ENCODE measurements at places on chromosomes 5 and 9.

- H3K27me3 ChIP-seq: no peaks in the 10 kb centered on the region
- no peak overlapping the region for H3K4me3 ChIP-seq
- no peaks in the 10 kb centered on the region for H3K36me3 ChIP-seq
- no peak for DNase-seq
Measured at GRCh38 chr5:39977066-39977655, 552.4 kb upstream of the DAB2 start.

DNA sequence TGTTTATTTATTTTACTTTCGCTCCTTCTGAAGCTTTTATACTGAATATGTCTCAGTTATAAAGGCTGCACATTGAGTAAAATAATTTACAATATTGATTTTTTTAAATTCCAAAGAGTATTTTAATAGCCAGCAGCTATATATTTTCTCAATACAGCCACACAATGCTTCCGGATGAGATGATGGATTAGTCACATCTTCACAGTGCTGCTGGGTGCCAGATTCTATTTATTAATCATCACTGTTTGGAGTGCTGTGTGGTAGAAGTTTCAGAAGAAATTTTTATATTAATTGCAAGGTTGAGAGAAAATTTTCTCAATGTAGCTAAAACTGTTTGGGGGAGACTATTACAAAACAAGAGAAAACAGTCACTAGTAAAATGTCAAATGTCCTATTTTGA, 989.8 kb downstream of the TLE4 start:
- no peak overlapping the region for H3K4me3 ChIP-seq
- no peak for DNase-seq
- H3K27me3 ChIP-seq: no peaks in the 10 kb centered on the region

DNA sequence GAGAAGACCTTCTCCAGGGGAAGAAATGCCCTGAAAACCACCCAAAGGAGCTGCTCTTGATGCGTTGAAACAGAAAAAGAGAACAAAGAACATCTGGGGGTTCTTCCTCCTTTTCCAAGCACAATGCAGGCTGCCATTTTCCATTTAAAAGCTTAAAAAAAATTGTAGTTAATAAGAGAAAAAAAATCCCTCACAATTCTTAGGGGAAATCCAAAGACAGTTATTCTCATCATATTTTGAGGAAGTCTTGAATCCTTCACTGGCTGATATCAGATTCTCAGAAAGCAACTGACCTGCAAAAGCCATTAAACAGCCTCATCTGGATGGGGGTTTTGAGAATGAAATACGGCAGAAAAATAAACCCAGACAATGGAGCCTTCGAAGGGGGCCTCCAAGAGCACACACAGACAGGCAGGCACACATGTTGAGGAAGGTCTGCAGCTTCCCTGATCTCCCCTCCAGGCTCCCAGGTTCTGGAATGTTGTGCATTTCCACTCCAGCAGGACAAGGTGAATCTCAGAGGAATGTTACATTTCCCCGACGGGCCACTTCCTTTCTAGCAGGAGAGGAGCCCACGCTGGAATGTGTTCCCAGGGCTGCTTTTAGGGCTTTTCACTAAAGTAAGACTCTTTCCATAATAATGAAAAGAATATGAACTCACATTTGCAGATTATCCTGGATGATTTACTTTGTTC, 159.4 kb upstream of the S1PR3 start:
- peaks cover 77% of the 10 kb centered on the region for H3K27me3 ChIP-seq
- DNase-seq: no peak
- peaks cover 11% of the 10 kb centered on the region for H3K4me1 ChIP-seq

GRCh38 chr5:53963958-53964357, 346.4 kb downstream of the ARL15 start:
- peaks cover 1% of the 10 kb centered on the region for H3K36me3 ChIP-seq
- DNase-seq: no peak
- H3K27ac ChIP-seq: no peak overlapping the region
- H3K4me3 ChIP-seq: no peak overlapping the region
- no peaks in the 10 kb centered on the region for H3K4me1 ChIP-seq
- H3K27me3 ChIP-seq: no peaks in the 10 kb centered on the region

GRCh38 chr5:39521940-39522590, 97.3 kb upstream of the DAB2 start:
- H3K36me3 ChIP-seq: no peaks in the 10 kb centered on the region
- DNase-seq: no peak
- H3K27ac ChIP-seq: no peak overlapping the region
- H3K4me1 ChIP-seq: no peaks in the 10 kb centered on the region

- no peak for DNase-seq
- H3K27me3 ChIP-seq: no peaks in the 10 kb centered on the region
- H3K27ac ChIP-seq: no peak overlapping the region
- H3K36me3 ChIP-seq: peaks cover 6% of the 10 kb centered on the region
- peaks cover 6% of the 10 kb centered on the region for H3K4me1 ChIP-seq
Measured at GRCh38 chr9:123620239-123620638, 264.2 kb downstream of the CRB2 start.

DNA sequence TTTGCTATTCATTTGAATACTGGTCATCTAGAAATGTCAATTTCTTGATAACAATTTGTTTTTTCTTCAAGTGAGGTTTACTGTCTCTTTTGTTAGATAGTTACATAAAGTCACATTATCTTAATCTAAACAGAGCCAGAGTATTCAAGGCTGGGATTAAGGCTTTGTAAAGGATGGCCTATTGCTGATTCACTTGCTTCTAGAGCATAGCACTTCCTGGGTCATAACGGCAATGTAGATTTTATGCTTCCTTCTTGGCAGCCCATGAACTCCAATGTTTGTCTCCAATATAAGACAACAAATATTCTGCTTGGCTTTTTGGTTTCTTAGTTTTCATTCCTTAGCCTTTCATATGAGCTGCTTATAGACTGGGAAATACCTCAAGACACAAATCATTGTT, 2007.9 kb upstream of the CDH6 start:
- H3K4me3 ChIP-seq: no peak overlapping the region
- no peak for DNase-seq
- H3K27me3 ChIP-seq: no peaks in the 10 kb centered on the region

DNA sequence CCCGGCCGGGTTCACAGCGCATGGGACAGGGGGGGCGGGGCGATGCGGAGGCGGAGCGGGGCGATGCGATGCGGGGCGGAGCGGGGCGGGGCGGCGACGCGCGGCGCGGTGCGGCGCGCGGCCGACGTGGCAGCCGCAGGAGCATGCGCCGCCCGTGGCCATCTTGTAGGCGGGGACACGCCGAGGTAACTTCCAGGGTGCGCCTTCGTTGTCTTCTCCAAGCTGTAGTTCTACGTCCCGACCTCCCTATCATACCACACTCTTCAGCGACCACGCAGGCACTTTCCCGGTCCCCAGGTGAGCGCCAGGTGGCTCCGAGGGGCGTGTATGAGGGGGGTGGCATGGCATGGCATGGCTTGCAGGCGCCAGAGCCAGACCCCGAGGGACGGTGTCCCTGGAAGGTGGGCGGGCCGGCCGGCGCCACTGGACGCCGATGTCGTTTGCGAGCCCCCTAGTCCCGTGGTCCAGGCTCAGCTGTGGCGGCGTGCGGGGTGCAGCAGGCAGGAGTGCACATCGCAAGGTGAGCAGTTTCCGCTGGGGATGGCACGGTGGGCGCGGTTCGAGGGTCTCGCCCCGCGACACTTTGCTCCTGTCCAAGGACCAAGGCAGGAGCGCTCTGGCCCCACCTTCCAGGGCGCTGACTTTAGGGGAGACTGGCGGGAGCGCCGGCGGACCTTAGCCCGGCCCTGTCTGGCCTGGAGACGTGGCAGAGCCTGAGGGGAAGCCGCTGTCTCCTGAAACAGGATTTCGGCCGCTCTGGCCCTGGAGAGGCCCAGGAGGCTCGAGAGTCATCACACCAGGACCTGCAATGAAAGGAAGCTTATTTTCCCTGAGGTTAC, at the start of gene PRRC1:
Gene PRRC1 (plus strand): TSS at position 161 of the 839 bp plus-strand sequence. CDS start 5,840 bp downstream, outside the sequence.
- H3K4me3 ChIP-seq: peak within 1 kb of the TSS; percentile 81
- peaks cover 3% of the 10 kb centered on the region for H3K27me3 ChIP-seq
- peaks cover 32% of the 10 kb centered on the region for H3K36me3 ChIP-seq
- peaks cover 22% of the 10 kb centered on the region for H3K4me1 ChIP-seq
- peak; percentile 81 for DNase-seq
- H3K27ac ChIP-seq: peak within 1 kb of the TSS; percentile 79

- H3K4me1 ChIP-seq: no peaks in the 10 kb centered on the region
- no peaks in the 10 kb centered on the region for H3K27me3 ChIP-seq
- H3K27ac ChIP-seq: no peak overlapping the region
- no peak for DNase-seq
Measured at GRCh38 chr9:135002336-135002735, 84.6 kb upstream of the FCN1 start.

- H3K4me1 ChIP-seq: no peaks in the 10 kb centered on the region
- H3K27ac ChIP-seq: no peak overlapping the region
- H3K4me3 ChIP-seq: no peak overlapping the region
Measured at GRCh38 chr5:135850671-135851070, 16.2 kb downstream of the SLC25A48 start.

GRCh38 chr5:83751201-83751600, 30.5 kb upstream of the HAPLN1 start:
- no peaks in the 10 kb centered on the region for H3K36me3 ChIP-seq
- DNase-seq: no peak
- H3K4me1 ChIP-seq: no peaks in the 10 kb centered on the region
- H3K4me3 ChIP-seq: no peak overlapping the region
- H3K27me3 ChIP-seq: peaks cover 4% of the 10 kb centered on the region
- no peak overlapping the region for H3K27ac ChIP-seq

GRCh38 chr5:175206669-175207068, 237.3 kb downstream of the DRD1 start:
- H3K27me3 ChIP-seq: peaks cover 3% of the 10 kb centered on the region
- no peak overlapping the region for H3K27ac ChIP-seq
- no peaks in the 10 kb centered on the region for H3K36me3 ChIP-seq
- DNase-seq: no peak
- no peak overlapping the region for H3K4me3 ChIP-seq

DNA sequence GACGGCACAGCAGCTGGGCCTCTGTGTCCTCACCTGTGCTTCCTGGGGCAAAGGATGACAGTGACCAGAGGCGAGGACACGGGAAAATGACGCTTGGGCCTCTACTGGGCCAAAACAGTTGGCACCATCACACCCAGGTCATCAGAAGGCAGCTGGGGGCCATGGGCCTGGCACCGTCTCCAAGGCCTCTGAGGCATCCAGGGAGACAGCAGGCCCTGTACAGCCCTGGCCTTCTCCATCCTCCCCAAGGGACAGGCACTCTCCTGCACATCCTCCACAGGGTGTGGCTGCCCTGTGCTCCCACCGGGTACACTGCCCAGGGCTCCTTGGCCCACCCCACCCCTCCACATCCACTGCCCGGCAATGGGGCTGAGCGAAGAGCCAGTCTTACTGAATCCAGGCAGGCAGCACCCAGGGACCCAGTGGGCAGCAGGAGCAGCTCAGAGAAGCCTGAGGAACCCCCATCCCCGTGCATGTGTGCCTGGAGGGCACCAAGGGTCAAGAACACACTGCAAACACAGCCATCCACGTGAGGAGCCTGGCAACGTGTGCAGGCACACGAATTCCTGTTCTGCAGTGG, 4.0 kb downstream of the LPCAT1 start:
- H3K27ac ChIP-seq: no peak overlapping the region
- H3K4me3 ChIP-seq: no peak overlapping the region
- H3K36me3 ChIP-seq: peaks cover 3% of the 10 kb centered on the region
- DNase-seq: peak; percentile 20
- peaks cover 24% of the 10 kb centered on the region for H3K4me1 ChIP-seq

- H3K27me3 ChIP-seq: no peaks in the 10 kb centered on the region
- DNase-seq: no peak
- peaks cover 1% of the 10 kb centered on the region for H3K4me1 ChIP-seq
- no peak overlapping the region for H3K4me3 ChIP-seq
Measured at GRCh38 chr5:152092580-152092979, 167.9 kb upstream of the GLRA1 start.

DNA sequence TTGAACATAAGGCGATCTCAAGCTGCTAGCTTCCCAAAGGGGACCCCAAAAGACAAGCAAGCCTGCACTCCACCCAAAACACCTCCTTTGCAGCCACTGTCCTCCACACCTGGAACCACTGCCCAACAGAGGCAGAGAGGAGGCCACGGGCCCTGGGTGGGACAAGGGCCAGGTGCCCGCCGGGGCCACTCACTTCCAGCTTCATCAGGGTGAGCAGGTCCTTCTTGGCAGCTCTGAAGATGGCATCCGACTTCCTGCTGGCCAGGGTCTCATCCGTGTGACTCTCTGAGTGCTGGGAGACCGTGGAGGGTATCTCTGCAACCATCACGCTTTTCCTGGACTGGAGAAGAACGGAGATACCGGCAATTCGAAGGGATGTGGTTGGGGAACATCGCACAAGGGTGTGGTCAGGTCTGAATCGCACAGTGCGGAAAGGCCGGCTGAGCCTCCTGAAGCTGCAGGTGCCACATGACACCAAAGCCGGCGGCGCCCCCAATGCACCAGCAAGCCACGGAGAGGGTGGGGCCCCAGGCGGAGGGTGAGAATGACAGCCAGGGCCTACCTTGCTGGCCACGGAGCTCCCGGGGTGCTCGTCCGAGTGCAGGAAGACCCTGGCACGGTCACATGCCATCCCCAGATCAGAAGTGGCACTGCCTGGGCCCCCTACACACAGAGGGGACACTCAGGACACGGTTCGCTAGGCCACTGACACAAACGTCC, 44.6 kb downstream of the PNPLA7 start:
- H3K27ac ChIP-seq: no peak overlapping the region

DNA sequence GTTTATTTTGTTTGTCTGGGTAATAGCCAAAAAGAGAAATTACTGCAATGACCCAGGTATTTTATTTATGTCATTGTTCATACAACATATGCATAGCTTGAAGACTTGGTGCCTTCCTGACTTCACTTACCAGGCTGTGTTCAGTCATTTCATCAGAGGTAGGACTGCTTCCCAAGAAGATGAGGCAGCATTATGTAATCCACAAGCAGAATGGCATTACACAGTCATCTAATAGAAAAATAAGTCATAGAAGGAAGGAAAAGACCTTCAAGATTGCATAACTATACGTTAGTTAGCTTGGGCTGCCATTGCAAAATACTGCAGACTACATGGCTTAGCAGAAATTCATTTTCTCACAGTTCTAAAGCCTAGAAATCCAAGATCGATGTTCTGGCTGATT, 167.5 kb downstream of the NMUR2 start:
- no peak overlapping the region for H3K27ac ChIP-seq
- H3K4me1 ChIP-seq: no peaks in the 10 kb centered on the region
- H3K4me3 ChIP-seq: no peak overlapping the region
- H3K27me3 ChIP-seq: no peaks in the 10 kb centered on the region
- H3K36me3 ChIP-seq: no peaks in the 10 kb centered on the region
- DNase-seq: no peak

All from activated naive CD8-positive, alpha-beta T cell treated with anti-CD3 and anti-CD28 coated beads, Interleukin-2, amount 10 ng/mL, durations not matched to agents 7 days and 5 days (primary cell).